Activated naive CD8-positive, alpha-beta T cell treated with anti-CD3 and anti-CD28 coated beads, Interleukin-2, amount 50 U/mL, for 16 hours (primary cell): ENCODE measurements at places on chromosomes 6 and 20.

- DNase-seq: no peak
Measured at GRCh38 chr6:82144852-82145340, 102.6 kb downstream of the IBTK start.

- peak; percentile 18 for DNase-seq
Measured at GRCh38 chr6:156777577-156778453, 637 bp downstream of the ARID1B start.

GRCh38 chr6:170049641-170050561, 241.0 kb downstream of the DLL1 start:
- no peak for DNase-seq

- no peak for DNase-seq
Measured at GRCh38 chr20:23917024-23917725, 37.6 kb upstream of the CST5 start.

GRCh38 chr6:51778666-51779065, 308.7 kb downstream of the PKHD1 start:
- DNase-seq: no peak

- no peak for DNase-seq
Measured at GRCh38 chr6:88517737-88518136, 351.6 kb upstream of the CNR1 start.

- DNase-seq: no peak
Measured at GRCh38 chr6:5840734-5841390, 165.9 kb downstream of the NRN1 start.

DNA sequence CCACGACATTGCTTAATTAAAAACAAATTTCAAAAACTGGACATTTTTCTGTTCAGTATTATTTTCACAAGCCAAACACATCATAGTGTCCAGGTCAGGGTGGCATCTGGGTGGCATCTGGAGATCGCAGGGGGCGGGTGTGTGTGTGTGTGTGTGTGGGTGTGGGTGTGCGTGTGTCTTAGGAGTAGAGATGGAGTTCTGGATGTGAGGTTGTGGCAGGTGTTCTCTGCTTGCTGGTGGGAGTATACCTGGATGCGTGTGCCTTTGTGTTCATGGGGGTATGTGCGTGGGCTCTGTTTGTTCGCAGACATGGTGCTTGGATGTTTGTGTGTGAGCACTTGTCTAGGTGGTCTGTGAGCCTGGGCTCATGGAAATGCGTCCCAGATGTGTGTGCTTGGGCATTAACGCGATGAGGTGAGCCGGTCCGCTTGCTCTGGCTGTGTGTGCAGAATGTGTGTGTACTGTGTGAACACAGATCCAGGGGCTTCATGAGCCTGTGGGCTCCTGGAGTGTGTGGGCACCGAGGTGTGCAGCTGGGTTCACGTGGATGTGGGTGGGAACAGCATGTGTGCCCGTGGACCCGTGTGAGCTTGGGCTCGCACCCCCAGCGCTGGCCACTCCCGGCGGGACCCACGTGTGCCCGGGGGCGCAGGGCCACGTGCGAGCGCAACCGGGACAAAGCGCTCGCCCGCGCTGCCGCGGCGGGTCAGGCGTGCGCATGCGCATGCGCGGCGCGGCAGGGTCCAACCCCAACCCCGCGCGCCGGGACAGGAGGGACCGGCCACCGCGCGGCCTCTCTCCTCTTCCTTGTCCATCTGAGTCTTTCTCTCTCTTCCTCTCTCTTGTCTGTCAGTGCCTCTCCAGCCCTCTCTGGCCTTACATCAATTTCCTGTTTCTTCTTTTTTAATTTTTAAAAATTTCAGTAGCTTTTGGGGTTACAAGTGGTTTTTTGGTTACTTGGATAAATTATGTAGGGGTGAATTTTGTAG, 60.4 kb downstream of the SRC start:
- no peak for DNase-seq
